Activated T-helper 9 cell treated with anti-CD3 and anti-CD28 coated beads, Interleukin-2, amount 50 U/mL, for 16 hours (primary cell): ENCODE measurements at places on chromosomes 6 and 20.

DNA sequence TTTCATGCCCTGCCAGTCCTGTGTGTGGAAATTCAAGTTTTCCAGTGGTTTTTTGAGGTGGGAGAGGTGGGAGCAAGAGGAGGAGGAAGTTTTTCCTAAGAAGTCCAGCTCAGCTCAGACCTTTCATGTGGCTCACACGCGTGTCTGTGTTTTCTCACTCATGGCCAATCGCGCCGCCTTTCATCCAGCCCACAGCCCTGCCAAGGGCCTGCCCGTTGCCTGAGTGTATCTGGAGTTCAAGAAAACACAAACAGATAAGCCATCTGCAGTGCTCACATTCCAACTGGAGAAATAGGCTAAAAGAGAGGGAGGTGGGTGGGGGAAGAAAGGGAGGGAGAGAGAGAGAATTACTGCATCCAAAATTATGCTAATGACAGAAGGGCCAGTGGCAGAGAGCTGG, 12.6 kb upstream of the MPC1 start:
- DNase-seq, result no peak

DNA sequence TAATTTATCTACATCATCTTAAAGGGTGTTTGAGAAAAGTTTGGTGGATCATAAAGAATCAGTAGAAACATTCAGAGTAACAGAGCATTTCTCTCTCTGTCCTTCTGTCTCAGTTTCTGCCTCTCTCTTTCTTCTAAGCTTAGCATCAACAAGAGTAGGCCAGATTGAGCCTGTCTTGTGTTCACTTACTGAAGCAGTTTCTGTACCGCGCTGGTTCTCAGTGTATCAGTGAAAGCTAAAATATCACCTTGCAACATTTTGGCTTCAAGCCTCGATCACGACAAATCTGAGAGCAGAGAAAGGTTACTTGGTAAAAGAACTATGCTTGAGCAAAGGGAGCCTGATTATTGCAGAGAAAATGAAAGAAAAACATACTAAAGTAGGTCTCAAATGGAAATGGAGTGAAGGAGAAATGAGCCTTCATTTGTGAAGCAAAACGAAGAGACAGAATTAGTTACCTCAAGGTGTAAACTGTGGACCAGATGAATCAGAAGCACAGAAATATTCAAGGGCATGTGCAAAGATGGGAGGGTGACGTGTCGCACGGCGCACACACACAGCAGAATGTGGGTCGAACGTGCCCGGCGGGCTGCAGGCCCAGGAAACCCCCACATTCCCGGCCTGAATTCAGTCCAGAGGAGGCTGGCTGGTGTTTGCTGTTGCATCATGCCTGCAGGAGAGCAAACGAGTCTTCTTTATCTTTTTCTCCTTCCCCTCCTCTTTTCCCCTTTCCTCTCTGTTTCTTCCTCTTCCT, 509.3 kb downstream of the QKI start:
- DNase-seq, result no peak

DNA sequence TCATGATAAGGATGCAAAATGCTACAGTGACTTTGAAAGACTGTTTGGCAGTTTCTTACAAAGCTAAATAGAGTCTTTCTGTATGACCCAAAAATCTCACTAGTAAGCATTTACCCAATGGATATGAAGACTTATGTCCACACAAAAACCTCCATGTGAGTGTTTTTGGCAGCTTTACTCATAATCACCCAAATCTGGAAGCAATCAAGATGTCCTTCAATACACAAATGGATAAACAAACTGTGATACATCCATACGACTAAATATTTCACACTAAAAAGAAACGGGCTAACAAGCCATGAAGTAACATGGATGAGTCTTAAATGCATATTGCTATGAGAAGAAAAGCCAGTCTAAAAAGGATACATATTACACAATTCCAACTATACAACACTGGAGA, 117.2 kb downstream of the PDE10A start:
- no peak for DNase-seq

- DNase-seq, result no peak
Observed at GRCh38 chr6:16956361-16956760, 145.5 kb upstream of the STMND1 start.

- DNase-seq, result no peak
Observed at GRCh38 chr20:44738813-44739477, 6.7 kb upstream of the KCNK15 start.

DNA sequence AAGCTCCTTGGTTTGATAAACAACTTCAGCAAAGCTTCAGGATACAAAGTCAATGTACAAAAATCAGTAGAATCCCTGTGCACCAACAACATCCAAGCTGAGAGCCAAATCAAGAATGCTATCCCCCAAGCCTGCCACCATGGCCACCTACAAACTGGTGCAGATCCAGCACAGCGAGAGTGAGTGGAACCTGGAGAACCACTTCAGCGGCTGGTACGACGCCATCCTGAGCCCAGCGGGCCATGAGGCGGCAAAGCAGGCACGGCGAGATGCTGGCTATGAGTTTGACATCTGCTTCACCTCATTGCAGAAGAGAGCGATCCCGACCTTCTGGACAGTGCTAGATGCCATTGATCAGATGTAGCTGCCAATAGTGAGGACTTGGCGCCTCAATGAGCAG, 170.3 kb downstream of the KHDC1L start:
- no peak for DNase-seq

DNA sequence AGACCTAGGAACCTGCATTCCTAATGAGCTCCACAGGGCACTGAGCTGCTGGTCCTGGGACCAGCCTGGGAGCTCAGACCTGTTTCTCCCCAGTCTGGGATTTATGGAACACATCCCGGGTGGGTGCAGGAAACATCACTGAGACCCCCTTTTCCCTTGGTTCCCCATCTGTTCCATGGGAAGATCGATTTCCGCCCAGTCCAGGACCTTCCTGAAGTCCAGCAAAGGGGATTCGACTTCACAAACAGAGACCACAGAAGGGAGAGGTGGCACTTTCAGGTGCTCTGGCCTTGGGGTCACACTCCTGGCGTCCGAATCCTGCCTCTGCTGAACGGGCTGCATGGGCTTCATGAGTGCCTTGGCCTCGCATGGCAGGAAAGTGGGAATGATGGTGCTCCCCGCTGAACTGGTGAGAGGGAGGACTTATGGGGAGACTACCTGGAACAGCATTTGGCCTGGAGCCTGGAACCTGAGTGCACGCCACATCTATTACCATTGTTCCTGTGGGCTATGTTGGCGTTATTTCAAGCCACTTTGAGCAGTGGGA, 296.3 kb downstream of the TAF4 start:
- DNase-seq, result no peak

- DNase-seq, result no peak
Observed at GRCh38 chr6:46456297-46456696, 35.0 kb downstream of the RCAN2 start.

- DNase-seq, result no peak
Observed at GRCh38 chr20:59903621-59904020, 29.8 kb downstream of the SYCP2 start.

DNA sequence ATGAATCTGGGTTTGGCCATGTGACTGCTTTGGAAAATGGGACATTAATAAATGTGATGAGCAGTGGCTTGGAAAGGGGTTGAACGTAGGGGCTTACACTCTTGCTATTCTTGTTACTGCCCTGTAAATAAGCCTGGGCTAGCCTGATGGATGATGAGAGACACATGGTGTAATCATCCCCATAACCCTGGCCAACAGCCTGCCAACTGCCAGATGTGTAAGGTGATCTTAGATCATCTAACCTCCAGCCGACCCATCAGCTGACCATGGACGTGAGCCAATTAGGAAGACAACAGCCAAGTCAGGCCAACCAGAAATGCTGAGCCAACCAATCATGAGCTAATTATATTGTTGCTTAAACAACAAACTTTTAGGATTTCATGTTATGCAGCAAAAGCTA, 25.2 kb downstream of the FBXO30 start:
- DNase-seq, result no peak

- DNase-seq, result no peak
Observed at GRCh38 chr20:51934301-51935002, 132.1 kb upstream of the SALL4 start.

GRCh38 chr6:168155821-168156741, 77.1 kb upstream of the FRMD1 start:
- no peak for DNase-seq

GRCh38 chr6:37032239-37032638, 26.8 kb downstream of the FGD2 start:
- DNase-seq, result no peak
